Stimulated activated CD4-positive, alpha-beta T cell treated with anti-CD3 and anti-CD28 coated beads, Interleukin-2, amount 100 ng/mL, for 48 hours (primary cell): ENCODE measurements at places on chromosomes 5 and 9.

DNA sequence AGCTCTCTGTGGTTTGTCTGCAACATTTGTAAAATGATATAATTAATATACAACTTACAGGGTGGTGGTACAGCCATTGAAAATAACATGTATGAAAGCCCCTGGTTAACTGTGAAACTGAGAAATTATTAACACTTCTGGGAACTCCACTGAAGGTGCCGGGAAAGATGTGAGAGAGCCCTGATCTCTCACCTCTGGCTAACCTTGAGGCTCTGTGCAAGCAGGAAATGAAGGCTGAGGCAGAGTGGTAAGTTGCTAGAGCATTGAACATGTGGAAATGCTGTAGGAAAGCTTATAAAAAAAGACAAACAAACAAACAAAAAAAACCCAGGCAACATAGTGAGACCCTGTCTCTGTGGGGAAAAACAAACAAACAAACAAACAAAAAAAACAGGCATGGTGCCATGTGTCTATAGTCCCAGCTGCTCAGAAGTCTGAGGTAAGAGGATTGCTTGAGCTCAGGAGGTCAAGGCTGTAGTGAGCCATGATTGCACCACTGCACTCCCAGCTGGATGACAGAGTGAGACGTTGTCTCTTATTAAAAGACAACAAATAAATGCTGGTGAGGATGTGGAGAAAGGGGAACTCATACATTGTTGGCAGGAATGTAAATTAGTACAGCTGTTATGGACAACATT, 7.5 kb downstream of the CATSPER3 start:
- DNase-seq, result no peak

- no peak for DNase-seq
These were observed 318.6 kb downstream of the CDH9 start for GRCh38 chr5:26719803-26720202.

DNA sequence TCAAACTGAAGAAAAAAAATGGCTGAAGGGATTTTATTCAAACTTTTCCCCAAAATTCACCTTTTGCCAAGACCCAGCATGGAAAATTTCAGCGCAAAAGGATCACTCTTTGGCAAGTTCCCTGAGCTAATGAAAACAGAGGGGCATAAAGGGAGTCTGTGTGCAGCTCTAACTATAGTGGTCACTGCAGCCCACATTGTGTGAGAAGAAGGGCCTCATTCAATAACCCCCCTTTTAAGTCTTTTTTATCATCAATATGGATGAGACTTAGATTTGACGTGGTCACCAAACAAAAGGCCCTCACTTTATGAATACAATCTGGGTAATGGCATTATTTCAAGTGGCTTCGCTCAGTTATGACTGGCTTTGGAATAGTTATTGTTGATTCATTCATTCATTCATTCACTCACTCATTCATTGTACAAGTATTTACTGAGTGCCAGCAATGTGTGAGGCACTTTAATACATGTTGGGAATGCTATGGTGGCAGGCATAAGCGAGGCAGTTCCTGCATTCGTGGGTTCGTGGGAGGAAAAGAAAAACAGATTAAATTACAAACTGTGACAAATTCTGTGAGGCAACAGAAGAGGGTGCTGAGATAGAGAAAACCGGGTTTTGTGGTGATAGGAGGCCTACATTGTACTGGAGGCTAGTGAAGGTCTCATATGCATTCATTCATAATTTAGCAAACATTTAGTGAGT, 145.7 kb upstream of the KLF4 start:
- no peak for DNase-seq

- DNase-seq, result no peak
These were observed 158.1 kb downstream of the HACD4 start for GRCh38 chr9:20873240-20873865.

DNA sequence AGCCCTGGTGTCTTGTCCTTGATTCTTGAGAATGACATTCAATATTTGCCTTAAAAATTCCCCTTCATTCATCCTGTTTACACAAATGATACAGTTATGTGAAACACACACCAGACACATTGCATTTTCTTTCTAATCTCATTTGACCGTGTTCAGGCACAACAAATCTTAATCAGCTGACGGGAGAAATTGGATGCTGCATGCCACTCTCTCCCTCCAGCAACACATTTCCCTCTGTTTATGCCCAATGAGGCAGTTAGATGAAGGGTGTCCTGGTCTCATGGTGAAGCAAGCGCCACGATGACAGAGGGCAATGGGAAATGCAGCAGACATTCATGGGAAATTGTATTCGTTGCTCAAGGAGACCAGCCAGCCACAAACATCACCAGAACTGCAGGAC, 3.2 kb upstream of the FGF1 start:
- DNase-seq, result no peak

GRCh38 chr9:136996361-136997292, at the start of gene CLIC3:
Gene CLIC3, minus strand, starts transcription at chr9:136996568. Its CDS starts 25 bp downstream, at chr9:136996543.
- DNase-seq, result no peak

- DNase-seq, result no peak
These were observed 37.3 kb upstream of the CLK4 start for GRCh38 chr5:178664141-178664540.

- DNase-seq, result no peak
These were observed 2.6 kb upstream of the TNFAIP8 start for GRCh38 chr5:119353213-119353612.

DNA sequence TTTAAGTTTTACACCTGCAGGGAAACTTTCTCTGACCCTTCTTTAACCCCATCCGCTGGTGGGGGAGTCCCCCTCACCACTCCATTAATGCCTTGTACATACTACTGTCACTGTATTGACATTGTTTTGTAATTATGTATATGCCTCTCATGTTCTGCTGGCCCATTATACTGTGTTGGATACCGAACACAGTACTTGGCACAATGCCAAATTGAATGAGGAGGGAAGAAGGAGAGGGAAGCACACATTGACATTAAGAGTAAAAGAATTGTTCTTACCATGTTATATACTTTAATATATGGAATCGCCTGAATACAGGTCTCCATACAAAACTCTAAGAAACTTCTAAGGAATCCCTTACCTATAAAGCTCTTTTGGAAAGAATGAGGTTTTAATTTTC, 73.6 kb upstream of the GRHPR start:
- no peak for DNase-seq

GRCh38 chr5:177594071-177594470, 2.1 kb downstream of the TMED9 start:
- no peak for DNase-seq

GRCh38 chr9:129406278-129407225, 214.3 kb downstream of the C9orf50 start:
- DNase-seq, result no peak

DNA sequence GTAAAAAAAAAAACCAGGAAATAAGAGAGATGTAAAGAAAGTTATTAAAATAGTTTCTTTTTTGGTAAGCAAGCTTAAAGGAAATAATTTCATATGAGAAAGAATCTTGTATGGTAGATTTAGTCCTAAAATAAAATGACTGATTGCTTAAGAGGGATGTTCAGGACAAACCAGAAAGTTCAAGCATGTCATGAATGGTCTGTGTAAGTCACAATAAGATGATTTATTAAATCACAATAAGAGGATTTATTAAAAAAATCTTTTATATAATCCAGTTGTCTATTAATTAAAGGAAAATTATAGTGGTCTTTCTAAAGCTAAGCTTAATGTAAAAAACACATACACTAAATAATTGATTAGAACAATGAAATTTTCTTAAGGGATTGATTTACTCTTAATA, 91.8 kb upstream of the OR13F1 start:
- no peak for DNase-seq

DNA sequence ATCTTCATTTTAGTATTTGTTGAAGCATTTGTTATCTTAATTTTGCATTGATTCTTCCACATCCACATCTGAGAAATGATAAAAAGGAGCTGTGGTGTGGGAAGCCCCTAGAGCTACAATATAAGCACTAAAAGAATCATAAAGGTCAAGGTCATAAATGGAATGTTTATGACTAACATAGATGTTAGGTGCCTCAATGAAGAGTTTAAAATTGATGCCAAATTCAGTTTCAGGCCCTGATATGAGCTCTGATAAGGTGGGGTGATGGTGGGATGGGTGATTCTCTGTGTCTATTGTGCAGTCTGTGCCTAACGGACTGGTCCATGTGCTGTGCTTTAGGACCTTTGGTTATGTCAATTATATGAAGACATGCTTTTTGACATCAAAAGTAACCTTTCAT, 61.2 kb upstream of the CAMK4 start:
- DNase-seq, result no peak

DNA sequence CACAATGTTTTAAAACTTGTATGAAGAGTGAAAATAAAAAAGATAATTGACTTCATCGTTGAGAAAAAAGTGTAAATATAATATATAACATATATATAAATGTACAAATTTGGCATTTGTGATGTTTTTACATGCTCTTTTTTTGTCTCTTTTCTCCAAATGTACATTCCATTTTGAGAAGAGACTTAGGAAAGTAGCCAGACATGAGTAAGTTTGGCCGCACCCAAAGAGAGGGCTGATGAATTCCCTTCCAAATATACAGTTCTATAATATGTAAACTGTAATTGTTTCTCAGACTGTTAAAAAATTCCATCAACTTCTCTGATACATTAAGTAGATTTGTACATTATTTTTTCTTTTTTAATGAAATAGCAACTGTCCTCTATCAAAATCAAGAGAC, 193.2 kb upstream of the MAP3K1 start:
- no peak for DNase-seq

GRCh38 chr5:103224894-103225246, 33.7 kb upstream of the MACIR start:
- no peak for DNase-seq

GRCh38 chr9:69412741-69413150, 87.7 kb downstream of the ENTREP1 start:
- no peak for DNase-seq

DNA sequence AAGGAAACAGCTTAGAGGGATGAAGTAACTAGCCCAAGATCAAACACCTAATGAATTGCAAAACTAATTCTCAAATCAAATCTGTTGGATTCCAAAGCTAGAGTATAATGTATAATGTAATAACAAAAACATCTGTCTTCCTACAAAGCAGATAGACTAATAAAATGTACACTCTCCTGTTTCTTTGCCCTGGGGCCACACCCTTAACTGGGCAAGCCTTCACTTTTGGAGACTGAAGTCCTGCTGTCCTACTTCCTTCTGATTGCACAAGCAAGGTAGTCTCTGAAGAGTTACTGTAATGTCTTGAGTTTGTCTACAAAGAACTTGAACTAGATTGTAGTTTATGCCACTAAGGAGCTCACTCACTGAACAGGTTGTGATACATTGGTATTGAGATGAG, 2.5 kb downstream of the TTC1 start:
- DNase-seq, result no peak

- DNase-seq, result no peak
These were observed 82.1 kb upstream of the PITX1 start for GRCh38 chr5:135116160-135116561.

GRCh38 chr9:135152614-135153334, 65.3 kb downstream of the OLFM1 start:
- DNase-seq, result no peak

- DNase-seq, result no peak
These were observed 76.9 kb upstream of the MINAR2 start for GRCh38 chr5:129670957-129671500.

- no peak for DNase-seq
These were observed 439.1 kb downstream of the NR2F1-AS1 start for GRCh38 chr5:93141969-93142368.

DNA sequence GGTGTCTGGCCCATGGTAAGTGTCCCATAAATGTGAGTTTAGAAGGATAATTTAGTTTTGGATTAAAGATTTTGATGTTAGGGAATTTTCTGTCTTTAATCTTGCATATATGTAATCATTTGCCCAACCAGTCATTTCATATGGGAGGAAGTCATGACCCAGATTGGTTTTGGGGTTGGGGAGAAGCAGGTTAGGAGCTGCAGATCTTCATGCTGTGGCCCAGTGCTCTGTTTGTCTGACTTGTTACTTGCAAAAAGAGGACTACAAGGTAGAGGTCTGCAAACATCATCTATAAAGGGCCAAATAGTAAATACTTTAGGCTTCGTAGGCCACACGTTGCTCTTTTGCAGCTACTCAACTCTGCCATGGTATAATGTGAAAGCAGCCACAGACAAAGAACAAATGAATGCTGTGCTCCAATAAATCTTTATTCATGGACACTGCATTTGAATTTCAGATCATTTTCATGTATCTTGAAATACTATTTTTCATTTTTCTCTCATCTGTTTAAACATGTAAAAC, 16.8 kb downstream of the OSTF1 start:
- no peak for DNase-seq

DNA sequence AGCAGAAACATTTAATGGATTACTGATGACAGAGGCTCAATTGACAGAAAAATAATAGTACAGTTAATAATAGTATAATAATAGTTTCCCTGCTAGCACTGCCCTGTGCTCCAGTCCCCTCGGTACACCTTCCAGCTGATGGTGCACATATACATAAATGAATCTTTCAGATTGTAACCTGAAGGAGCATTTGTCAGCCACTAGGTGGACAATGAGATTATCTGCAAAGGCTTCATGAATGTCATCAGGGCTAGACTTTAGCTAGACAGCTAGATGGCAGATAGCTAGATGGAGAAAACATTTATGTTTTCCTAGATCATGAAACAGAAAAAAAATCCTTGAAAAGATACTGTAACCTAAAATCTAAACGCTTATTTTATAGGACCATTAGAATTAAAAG, 304.4 kb upstream of the SMC2 start:
- no peak for DNase-seq

DNA sequence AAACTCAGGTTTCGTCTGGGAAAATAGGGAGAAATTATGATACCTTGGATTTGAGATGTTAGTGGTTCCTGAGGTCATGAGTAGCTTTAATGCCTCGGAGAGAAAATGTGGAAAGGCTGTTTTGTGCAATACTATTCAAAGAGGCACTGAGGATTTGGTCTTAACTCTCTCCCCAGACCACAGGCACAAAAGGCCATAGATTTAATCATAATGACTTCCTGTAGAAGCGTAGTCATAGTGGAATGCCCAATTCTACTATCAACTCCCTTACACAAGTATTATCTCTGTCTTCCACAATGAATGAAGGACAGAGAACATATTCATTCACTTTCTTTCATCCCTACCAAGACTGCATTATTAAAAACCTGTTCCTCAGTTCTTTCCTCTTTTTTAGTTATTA, 153.0 kb upstream of the FTMT start:
- DNase-seq, result no peak

DNA sequence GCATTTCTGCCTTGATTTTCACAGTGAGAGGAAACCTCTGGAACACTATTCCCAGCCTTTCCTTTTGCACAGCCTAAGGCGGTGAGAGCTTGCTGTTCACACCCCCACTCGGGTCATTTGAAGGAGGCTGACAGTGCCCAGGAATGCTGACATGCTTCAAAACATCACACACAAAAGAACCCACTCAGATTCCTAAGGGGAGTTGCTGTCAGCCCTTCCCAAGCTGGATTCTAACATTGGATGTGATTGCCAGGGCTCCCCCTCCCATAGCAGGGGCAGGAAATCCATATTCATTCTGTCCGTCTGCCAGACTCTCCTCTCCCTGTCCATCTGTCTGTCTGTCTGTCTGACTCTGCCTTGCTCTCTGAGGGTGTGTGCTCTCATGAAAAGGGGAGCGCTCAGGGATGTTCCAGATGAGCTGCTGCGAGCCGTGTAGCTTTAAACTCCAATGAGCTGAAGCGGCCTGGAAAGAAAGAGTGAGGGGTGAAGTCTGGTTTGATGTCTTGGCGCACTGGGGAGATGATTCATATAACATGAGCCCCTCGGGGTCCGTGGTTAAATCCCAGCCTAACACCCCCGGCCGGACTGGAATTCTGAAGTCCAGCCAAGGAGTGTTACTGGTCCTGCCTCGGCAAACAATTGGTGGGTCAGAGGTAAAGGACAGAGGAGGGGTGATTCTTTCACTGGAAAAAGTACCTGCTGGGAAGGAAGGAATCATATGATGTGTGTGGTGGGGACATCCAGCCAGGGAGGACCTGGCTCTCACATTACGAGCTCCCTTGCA, 517.0 kb downstream of the CCDC171 start:
- DNase-seq, result no peak

- DNase-seq, result no peak
These were observed 46.0 kb upstream of the COL15A1 start for GRCh38 chr9:98897745-98898144.
